ENCODE measurements at places on chromosomes 1 and 21.

- no peak for DNase-seq
Measured at GRCh38 chr1:17790383-17791054, 35.4 kb downstream of the ACTL8 start.

DNA sequence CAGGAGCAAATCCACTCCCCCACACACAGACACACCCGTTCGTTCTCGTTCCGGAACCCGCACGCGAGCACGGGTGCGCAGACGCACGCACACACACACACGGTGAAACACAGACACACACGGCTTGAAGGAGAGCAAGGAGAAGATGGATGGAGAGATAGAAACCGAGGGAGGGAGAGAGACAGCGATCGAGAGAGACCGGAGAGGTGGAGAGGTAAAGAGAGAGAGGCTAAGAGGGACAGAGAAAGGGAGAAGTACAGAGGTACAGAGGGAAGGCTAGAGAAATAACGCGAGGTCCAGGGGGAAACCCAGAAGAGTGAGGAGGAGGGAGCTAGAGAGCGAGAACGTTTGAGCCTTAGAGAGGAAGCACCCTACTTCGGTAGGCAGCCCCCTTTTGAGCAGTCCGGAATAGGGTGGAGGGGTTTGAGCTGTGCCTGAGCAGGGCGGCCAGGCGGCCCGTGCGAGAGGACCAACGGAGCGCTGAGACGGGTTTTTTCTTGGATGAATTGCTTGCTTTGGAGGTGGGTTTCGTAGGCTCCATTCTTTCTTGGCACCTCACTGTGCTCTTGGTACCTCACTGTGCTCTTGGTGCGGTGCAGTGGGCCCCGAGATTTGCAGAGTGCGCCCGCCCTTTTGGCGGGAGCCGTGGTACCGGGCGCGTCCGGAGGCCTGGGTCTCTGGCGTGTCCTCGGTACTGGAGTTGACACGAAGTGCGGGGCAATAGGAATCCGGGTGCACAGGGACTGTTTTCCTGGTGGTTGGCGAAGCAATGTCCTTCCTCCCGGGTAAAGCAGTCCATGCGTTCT lies 88.4 kb upstream of the RHOU start:
- DNase-seq: no peak

DNA sequence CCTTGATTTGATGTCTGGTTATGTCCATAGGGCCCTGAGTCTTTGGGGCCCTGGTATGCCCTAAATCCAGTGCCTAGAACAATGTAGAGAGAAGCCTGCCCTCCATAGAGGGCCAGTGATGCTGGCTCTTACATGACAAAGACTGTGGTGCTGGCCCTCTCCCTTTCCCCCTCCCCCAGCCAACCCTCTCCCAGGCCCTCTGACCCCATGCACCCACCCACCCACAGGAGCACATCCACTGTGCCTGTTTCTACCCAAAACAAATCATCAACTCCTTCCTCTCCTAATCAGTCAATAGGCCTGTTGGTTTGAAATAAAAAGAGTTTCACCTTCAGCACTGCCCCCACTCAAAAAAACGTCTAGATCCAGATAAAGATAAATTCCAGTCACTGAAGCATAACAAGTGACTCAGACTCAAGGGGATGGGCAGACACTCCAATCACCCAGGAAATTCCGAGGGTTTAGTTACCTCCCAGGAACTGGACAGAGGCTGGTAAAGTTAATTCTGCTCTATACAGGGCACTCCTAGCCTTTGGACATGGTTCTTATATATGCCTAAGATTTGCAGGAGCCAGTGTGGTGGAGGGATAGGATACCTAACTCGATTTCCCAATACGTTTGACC lies 144.8 kb upstream of the VANGL1 start:
- DNase-seq: no peak

DNA sequence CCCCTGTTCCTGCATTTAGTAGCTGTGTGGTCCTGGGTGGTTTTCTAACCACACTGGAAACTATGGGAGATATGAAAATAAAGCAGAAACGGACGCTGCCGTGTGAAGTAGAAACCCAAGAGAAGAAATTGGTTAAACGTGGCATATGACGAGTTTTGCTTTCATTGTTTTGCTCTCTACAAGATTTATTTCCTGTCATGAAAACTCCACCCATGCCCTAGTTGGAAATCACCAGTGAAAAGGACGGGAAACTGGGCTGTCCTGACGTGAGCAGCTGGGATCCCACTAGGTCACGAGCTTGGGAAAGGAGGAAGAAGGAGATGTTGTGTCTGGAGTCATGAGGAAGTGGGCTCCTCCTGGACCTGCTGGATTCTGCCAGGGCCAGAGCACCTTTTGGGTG lies 120.8 kb upstream of the GADD45A start:
- DNase-seq: no peak

DNA sequence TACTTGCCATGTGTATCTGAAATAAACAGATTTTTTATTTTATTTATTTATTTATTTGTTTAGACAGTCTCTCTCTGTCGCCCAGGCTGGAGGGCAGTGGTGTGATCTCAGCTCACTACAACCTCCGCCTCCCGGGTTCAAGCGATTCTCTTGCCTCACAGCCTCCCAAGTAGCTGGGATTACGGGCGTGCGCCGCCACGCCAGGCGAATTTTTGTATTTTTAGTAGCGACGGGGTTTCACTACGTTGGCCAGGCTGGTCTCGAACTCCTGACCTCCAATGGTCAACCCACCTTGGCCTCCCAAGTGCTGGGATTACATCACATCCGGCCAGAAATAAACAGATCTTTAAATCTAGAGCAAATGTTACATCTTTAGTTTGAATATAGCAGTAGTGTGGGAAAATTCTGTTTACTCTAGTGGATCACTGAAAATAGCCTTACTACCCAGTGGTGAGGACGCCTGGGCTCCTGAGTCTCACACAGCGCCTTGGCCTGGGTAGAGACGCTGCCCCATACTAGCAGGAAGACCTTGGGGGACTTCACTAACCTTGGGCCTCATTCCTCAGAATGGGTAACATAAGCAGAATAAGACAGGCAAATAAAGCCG lies 709 bp downstream of the GART start:
- no peak for DNase-seq

GRCh38 chr1:110606657-110607535 lies 738 bp upstream of the KCNA2 start:
- DNase-seq: no peak

DNA sequence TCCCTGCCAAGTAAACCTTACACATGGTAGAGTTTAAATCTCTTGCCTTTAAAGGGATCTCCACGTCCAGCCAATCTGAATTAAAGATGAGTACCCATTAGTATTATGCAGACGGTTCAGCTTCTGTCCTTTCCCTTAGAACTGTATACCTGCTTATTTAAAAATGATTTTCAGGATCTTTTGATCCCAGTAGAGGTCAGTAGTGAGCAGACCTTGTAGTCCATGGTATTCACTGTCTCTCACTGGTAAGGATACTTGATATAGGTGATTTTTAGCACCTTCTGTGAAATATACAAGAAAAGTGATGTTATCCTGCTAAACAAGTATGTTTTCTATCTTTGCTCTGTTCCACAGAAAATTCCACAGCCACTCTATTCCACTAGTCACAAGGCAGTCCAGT lies 1211.6 kb upstream of the ADGRL4 start:
- no peak for DNase-seq

GRCh38 chr1:41874903-41875411 lies 43.8 kb downstream of the HIVEP3 start:
- DNase-seq: no peak

GRCh38 chr1:64960731-64961130 lies 5.6 kb downstream of the JAK1 start:
- DNase-seq: no peak

DNA sequence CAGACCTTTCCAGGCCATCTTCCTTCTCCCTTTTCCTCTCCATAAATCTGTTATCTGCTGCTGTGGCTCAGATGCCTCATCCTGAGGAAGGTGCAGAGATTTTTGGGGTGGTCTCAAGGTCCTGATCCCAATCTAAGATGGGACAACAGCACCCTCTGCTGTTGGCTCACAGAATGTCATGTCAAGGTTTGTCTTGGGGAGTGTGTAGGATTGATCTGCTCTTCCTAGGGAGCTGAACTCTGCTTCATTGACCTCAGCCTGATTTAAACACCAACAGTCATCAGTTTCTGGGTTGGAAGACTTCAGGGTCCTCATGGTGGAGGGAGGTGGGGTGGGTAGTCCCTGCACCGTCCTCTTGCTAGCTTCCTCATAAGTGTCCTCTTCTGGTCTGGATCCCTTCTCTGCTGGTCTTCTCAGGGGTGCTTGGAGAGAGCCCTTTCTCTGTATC lies 62.8 kb upstream of the LAX1 start:
- peak; percentile 56 for DNase-seq

- DNase-seq: no peak
Measured at GRCh38 chr1:184510110-184510509, 123.3 kb downstream of the C1orf21 start.

DNA sequence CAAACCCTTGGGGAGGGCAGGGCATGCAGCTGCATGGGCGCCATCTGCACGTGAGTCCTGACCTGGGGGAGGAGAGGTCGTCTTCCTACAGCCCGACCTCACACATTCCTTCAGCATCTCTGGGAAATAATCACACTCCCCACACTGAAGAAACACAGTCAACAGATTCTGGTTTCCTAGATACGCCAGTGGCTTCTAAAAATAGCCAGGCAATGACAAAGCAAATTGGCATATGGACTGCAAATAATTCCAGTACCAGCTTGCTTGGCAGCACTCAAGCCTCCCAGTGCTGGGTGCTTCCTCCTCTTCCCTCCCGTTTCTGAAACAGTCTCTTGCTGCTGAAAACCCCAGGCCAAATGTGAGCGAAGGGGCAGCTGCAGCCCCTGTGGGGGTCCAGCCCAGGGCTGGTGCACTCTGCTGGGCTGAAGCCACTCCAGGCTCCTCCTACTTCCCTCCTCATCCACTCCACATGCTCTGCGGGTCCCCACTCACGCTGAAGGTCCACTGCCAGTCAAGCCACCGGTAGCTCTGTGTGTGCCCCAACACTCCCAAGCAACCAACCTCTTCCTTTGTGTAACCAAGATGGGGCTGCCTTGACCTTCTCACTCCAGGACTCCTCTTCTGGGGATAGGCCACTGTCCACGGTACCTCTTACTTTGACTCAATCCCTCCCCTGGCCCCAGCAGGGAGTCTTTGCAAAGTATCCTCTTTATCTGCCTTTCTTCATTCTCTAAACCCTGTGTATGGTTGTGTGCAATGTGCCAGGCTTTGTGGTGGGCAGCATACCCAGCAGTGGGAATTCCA lies 69.0 kb downstream of the KCND3 start:
- no peak for DNase-seq

GRCh38 chr1:7455796-7456721 lies 315.0 kb upstream of the VAMP3 start:
- DNase-seq: no peak

GRCh38 chr1:183600136-183600535 lies 9.9 kb upstream of the NCF2 start:
- DNase-seq: no peak

- no peak for DNase-seq
Measured at GRCh38 chr1:29380532-29380931, 144.2 kb downstream of the PTPRU start.

DNA sequence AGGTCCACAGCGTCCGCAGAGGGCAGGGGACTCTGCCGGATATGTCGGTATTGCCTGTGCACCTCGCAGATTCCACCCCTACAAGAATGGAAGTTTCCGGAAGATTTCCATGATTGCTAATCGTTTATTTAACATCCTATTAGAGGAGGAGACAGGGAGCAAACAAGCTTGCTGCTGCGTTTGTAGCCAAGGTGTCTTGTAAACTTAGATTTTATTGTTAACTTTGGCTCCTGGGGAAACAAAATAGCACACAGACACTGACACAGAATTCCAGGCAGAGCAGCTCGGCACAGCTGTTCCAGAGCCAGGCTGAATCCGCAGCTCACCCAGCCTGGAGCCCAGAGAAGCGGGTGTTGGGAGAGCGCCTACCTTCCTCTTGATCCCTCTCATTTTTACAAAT lies 75.7 kb downstream of the AJAP1 start:
- no peak for DNase-seq

DNA sequence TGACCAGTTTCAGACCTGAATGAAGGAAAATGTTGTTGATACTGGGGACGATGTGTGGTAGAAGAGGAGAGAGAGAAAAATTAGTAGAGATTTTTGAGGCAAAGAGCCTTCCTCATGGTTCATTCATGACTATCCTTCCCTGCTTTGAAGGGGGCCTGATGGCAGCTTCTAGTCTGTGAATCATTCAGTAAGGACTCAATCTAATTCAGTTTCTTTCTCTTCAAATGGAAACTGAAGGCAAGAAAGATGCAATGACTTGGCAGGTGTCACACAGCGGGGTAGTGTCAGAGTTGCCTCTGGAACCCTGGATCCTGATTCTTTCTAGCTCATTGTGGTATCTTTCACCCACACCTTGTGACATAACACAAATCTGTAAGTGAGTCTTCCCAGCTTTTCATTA lies 14.9 kb upstream of the CD5L start:
- no peak for DNase-seq

DNA sequence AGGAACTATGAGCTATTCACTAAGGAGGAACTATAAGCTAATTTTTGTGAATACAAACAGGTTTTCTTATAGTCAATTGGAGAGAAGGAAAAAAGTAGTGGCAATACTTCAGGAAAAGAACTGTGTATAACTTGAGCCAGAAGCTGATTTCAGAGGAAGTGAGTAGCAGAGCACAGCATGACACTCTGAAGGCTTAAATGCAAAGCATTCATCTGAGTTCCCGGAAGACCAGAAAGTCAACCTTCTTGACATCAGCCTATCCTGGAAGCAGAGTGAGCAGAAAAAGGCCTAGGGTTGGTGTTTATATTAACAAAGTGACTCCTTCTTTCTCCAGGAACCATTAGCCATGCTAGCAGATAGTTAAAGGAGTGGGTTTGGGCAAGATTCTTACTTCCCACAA lies 545.2 kb downstream of the MRPL39 start:
- DNase-seq: no peak

DNA sequence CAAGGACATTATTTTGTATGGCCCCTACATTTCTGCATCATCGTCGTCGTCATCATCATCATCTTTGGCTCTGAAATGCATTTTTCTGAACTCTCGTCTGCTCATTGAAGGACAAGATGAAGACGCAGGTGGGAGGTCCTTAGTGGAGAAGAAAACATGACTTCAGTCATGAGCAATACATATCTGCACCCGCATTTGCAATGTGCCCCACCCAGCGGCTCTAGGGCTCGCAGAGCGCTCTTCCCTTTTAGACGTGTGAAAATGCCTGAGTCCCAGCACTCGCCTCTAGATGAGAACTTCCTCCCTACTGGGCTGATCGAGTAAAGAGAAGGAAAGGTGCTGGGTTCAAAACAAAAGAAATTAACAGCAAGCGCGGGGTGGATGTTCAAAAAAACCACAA lies 10.1 kb downstream of the C1orf174 start:
- no peak for DNase-seq

Measured in stimulated activated CD8-positive, alpha-beta memory T cell treated with anti-CD3 and anti-CD28 coated beads, Interleukin-15, amount 100 ng/mL, for 1 hour (primary cell).